ENCODE measurements at places on chromosomes 12 and 14. TPM values are rescaled to one million over a fixed set of nuclear protein-coding genes. Genes with fewer than 3 reads are reported as not detected.
A peak's percentile ranks its signal among the peaks of the same experiment; 100 is the strongest.

- no peak for DNase-seq
These were observed 38.9 kb upstream of the PPP1R12A start for GRCh38 chr12:79973801-79974200.

DNA sequence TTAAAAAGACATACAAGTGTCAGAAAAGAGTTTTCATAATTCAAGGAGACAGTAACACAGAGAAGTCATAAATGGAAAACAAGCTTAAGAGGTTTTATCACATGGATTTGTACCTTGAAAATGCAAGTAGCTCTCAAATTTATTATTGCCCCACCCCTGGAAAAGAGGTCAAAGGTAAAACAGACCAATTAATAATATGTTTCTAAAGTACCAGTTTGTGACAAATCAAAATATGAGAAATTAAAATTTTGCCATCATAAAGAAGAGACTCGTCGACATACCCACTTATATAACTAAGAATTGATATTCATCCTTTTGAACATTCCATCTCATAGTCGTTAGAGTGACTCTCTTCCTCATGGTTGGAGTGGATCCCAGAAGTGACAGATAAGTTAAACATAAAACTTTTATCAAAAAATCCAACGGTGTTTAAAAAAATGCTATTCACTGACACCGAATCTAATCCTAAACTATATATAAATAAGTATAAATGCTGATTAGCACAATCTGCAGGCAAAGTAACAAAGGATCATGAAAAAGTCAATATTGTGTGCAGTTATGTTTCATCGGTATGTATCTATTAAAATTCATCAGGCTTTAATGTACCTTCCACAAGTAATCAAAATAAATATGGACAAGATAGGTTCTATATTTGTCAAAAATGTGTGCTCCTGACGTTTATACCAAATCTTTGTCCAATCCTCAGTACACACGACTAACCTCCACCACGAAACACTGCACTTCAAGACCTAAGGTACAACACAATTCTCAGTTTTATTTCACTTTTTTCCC, 2.3 kb downstream of the CORO1C start:
- no peak for DNase-seq

DNA sequence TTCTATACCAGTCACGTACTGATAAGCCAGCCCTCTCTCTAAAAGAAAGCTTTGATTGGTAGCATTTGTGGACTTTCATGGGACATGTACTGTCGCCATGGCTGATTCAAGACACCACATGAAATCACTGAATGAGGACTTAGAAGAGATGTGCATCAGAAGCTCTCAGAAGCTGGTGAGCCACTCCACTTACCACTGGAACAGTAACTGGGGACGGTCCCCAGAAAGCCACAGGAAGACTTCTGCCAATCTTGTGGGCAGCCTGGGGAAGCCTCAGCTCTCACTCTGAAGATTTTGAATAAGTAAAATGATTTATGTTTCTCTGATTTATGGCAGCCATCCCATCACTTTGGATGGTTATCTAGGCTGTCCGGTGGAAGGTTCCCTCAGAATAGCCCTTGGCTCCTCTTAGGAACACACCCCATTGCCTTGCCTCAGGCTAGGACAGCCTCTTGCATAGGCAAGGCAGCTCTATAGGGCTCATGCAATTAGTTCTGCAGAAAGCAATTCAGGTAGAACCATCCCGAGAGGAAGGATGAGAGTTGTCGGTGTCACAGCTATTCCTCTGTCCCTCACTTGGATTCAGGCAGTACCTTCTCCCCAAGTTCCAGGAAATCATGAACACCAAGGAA, 9.8 kb downstream of the DHRS1 start:
- DNase-seq, result no peak

- DNase-seq, result no peak
These were observed 8.5 kb downstream of the PHETA1 start for GRCh38 chr12:111360325-111360930.

- DNase-seq, result no peak
These were observed 17.9 kb downstream of the RECQL start for GRCh38 chr12:21483531-21483930.

GRCh38 chr14:100222224-100223093, 16.5 kb upstream of the YY1 start:
- peak; percentile 39 for DNase-seq

Gene PRPF39
- total RNA-seq, result 49.0 TPM

DNA sequence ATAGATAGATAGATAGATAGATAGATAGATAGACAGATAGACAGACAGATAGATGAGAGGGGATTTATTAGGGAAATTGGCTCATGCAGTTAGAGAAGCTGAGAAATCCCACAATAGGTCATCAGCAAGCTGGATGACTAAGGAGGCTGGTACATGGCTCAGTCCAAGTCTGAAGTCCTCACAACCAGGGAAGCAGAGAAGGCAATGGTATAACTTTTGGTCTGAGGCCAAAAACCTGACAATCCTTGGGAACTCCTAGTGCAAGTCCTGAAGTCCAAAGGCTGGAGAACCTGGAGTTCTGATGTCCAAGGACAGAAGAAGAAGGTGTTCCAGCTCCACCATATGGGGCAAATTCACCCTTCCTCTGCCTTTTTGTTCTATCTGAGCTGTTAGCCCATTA, 517.6 kb upstream of the ATP2B1 start:
- DNase-seq, result no peak

- no peak for DNase-seq
These were observed 746.2 kb upstream of the USP15 start for GRCh38 chr12:61514016-61514415.

DNA sequence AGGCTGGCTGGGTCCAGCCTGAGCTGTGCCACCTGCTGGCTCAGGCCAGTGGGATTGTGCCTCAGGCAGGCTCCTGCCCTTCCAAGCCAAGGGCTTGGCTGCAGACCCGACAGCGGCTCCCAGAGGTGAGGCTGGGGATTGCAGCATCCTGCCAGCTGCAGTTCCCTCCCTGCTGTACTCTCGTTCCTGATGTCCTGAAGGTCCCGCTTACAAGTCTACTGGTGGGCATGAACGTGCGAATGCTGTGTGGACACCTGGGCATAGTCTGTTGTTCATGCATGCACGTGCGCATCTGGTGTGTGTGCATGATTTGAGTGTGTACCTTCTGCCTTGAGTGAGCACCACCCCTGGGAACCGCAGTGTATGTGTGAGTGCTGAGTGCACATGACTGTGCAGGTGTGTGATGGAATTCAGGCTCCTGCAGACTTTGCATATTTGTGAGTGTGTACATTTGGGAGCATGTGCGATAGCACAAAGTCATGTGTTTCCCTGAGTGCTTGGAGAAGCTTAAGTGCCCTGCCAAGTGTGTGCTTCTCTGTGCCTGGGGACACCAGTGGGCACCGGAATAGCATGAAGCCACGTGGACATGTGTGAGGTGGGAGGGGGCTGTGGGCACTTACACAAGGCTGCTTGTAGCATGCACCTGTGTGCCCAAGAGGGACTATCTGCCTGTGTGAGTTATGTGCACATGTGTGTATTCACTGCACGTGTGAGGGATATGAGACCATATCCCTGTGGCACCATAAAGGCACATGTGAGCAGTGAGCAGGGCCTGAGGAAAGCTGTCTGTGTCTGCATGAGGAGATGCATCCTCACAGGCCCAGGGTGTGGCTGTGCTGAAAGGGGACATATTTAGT, 19.3 kb upstream of the KRT7 start:
- DNase-seq, result peak; percentile 62

DNA sequence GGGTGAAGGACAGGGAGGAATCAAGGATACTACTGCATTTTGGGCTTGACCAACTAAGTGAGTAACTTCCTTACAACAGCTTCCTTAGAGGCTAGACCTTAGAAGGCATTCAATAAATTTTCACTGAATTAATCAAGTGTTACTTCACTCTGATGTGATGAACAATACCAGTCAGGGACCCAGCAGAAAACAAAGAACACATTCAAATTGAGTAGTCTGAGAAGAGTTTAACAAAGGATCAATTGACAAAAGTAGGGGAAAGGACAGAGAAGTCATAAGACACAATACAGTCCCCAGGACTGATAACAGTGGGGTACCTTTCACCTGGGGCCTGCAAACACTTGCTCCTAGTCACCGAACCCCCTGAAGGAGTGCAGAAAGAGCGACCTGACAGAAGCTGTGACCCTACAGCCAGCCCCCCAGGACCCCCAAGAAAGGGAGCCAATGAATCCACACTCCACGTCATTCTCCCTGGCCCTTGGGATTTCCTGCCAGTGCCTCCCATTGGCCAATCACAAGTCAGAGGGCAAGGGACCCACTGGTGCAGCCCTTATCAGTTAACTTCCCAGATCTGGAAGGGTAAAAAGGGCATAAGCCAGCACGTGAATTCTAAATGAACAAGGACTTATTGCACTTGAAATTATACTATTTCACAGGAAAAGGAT, 6.9 kb downstream of the ANAPC5 start:
- no peak for DNase-seq

Gene KCNA1
- 4.0 TPM for total RNA-seq

DNA sequence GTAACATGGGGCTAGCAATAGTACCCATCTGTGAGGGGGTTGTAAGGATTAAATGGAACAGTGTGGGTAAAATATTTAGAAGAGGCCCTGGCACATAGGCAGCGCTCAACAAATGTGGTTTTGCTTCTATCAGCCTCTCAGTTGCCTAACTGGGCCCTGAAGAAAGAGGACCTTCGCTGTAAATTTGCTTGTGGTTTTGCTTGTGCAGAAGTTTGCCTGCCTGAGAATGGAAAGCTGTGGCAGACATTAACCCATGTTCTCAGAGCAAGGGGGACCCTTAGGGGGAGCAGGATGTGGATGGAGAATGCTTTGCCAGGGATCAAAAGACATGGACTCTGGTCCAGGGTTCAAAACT, 160.1 kb downstream of the BRMS1L start:
- DNase-seq, result no peak

Gene KRT1
- 0.35 TPM for total RNA-seq

- DNase-seq, result no peak
These were observed 29.7 kb downstream of the R3HDM2 start for GRCh38 chr12:57401165-57401564.

Gene CRACR2A
- total RNA-seq, result 1.3 TPM

DNA sequence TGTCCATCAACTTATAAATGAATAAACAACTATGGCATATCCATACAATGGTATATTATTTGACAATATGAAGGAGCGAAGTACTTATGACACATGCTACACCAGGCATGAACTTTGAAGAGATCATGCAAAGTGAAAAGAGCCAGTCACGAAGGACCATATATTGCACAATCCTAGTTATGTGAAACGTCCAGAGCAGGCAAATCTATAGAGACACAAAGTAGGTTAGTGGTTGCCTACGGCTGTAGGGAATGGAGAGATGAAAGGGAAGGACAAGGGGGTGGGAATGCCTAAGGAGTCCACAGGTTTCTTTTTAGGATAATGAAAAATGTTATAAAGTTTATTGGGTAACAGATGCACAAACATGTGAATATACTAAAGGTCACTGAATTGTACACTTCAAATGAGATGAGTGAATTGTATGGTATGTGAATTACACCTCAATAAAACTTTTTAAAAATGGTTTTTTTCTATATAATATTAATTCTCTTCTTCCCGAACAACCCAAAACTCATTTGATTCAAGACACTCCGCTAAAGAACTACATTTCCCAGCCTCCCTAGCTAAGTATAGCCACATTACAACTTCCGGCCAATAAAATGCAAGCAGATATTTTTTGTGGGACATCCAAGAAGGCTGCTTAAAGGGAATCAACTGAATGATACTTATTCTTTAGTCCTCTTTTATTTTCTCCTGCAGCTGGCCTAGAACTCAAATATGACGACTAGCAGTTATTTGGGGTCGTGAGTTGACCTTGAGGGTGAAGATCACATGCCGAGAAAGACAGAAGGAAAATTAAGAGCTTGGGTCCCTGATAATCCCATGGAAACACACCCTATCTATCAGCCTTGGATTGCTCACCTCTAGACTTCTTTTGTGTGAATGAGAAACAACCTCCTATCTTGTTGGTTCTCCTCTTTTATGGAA, 187.2 kb downstream of the TTC8 start:
- DNase-seq, result peak; percentile 29

Gene KLRG1
- 2.7 TPM for total RNA-seq

DNA sequence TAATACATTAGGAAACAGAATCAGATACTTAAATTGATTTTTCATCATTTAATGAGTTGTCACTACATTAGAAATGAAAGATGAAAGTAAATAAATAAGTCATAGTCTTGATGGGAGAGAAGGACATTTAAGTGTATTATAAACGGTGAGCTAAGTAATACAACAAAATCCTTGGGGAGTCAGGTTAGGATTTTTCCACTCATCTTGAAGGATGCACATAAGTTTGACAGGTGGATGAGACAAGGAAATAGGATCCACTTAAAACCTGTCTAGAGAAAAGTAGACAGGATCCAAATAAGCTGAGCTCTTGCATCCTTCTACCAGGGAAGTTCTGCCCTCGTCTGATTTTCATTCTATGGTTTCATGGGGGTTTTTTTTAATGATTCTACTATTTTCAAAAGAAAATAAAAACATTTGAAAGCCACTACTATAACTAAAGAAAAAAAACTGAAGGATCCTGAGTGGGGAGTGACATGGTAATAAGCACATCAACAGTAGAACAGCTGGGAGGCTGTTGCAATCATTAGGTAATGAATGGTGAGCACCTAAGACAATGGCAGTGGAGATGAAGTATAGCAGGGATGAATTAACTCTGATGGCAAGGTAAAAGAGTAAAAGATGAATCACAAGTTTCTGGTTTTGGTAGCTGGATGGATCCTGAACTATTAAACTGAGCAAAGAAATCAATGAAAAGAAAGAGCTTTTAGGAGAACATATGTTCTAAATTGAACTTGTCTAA, 17.0 kb downstream of the CEP128 start:
- DNase-seq, result no peak

Gene DPPA3
- total RNA-seq, result not detected

GRCh38 chr12:94145191-94145983, 3.0 kb upstream of the PLXNC1 start:
- peak; percentile 88 for DNase-seq

- no peak for DNase-seq
These were observed 26.6 kb downstream of the DDX51 start for GRCh38 chr12:132117558-132117875.

Gene HRK
- total RNA-seq, result 0.13 TPM

- DNase-seq, result no peak
These were observed 12.0 kb downstream of the CFAP73 start for GRCh38 chr12:113161415-113162016.

DNA sequence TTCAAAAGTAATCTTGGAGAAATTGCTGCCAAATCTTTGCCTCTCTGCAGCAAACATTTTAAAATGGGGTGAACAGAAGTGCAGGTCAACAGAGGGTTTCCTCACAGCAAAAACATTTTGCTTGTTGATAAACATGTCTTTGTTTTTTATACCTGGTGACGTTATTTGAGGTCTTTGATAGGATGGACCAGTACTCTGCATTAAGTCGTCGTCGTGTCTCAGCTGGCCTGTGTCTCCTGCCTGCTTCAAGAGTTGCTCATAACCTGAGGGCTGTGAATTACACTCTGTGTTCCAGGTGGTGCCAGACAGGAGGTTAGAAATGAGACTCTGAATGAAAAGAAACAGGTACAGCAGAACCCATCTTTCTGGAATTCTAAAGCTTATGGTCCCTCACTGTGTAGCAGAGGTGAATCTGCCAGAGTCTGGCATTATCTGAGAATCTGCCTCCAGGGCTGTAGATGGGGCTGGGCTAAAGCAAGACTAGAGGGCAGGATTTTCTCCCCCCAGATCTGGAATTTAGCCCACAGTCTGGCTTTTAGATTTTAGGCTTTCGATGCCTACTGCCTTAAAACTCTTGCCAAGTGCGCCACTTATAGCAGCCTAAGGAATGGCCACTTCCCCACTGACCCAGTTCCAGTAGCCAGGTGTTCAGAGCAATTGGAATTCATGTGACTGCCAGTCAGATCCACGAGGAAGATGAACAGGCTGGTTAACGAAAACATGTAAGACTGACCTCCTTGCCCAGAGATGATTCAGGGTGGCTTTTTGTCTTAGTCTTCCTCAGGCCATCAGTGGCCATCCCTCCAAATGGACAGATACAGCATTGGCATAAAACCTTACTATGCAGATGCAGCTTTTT, 161.2 kb downstream of the PRKCH start:
- no peak for DNase-seq

Data from muscle of leg (tissue), 16 donors.